ENCODE measurements at places on chromosomes 4 and X.

- no peak for DNase-seq
These were observed 126.0 kb downstream of the TENM3 start for GRCh38 chr4:182369211-182369610.

DNA sequence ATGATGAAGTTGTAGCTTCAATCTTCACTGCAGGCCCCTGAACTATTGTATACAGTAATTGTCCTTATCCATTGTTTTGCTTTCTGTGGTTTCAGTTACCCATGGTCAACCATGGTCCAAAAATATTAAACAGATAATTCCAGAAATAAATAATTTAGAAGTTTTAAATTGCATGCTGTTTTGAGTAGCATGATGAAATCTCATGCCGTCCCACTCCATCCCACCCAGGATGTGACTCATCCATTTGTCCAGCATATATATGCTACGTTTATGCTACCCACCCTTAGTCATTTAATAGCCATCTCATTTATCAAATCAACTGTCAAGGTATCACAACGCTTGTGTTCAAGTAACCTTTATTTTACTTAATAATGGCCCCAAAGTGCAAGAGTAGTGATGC lies 34.5 kb downstream of the IQCM start:
- no peak for DNase-seq

- DNase-seq, result no peak
These were observed 32.4 kb upstream of the REPS2 start for GRCh38 chrX:16914058-16914457.

DNA sequence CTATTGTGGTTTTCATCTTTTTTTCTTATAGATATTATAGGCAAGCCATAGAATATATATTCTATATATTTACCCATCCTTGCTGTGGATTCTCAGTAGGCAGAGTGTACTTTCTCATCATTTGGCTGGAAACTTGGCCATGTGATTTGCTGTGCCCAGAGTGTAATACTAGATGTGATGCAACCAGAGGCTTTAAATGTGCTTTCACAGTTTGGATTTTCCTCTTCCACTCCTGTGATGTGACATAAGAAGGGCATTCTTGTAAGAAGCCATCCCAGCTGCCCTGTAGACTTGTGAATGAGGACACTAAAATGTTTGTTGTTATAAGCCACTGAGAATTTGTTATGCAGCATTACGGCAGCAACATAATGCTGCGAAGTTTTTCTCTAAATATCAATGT lies 10.4 kb upstream of the HPGDS start:
- no peak for DNase-seq

GRCh38 chr4:13654162-13654797 lies 26.8 kb upstream of the BOD1L1 start:
- DNase-seq, result peak; percentile 83

DNA sequence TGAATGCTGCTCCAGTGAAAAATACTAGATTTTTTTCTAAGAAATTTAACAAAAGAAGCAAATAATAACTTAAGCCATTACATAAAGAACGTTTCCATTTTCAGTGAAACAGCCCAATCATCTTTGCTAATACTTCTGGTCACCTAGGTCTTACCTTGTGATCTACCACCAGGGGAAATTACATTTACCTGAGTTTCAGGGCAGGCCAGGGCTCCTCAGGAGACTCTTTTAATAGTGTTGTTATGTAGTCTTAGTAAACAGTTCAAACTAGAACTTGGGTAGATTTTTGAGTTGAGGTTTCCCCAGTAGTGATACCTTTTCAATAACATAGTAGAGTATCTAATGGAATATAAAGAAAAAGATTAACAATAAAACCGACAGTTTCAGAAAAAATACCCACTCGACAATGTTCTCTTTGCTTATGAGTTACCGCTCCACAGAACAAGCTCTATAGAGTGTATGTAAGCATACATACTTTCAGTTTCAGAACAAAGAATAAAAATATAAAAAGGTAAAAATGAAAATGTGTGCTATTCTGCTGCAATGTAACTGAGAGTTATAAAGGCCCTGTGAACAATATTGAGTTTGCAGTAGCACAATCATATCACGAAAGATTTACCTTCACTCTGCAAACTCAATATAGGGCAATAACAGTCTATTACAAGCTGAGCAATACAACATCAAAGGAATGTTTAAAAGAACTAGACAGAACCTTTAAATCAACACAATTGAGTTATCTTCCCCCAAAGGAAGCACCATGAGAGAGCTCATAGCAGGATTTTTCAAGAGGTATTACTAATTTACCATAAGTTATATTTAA lies 165.8 kb downstream of the ATOH1 start:
- no peak for DNase-seq

- no peak for DNase-seq
These were observed 209.7 kb downstream of the NWD2 start for GRCh38 chr4:37453999-37454800.

DNA sequence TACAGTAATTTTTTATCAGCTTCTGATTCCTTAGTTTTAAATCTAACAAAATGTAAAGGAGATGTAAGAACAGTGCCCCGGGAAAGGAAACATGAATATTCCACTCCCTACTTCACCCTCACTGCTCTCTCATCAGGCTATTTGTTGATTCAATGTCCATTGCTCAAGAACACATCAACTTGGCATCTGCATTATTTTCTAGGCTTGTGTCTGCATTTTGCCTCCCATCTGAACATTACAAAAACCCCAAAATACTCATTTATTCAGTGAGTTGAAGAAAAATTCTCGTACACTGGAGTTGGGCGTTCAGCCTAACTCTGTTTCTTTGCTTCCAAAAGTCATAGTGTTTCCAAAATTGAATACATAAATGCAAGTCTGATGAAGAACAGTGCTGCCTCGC lies 25.6 kb downstream of the ARHGAP6 start:
- DNase-seq, result no peak

GRCh38 chr4:152850377-152850776 lies 70.6 kb downstream of the ARFIP1 start:
- DNase-seq, result no peak

Data from right forelimb (tissue), 1 donor.